Stimulated activated CD4-positive, alpha-beta T cell treated with anti-CD3 and anti-CD28 coated beads, Interleukin-2, amount 100 ng/mL, for 48 hours (primary cell): ENCODE measurements at places on chromosomes 12 and 14.

DNA sequence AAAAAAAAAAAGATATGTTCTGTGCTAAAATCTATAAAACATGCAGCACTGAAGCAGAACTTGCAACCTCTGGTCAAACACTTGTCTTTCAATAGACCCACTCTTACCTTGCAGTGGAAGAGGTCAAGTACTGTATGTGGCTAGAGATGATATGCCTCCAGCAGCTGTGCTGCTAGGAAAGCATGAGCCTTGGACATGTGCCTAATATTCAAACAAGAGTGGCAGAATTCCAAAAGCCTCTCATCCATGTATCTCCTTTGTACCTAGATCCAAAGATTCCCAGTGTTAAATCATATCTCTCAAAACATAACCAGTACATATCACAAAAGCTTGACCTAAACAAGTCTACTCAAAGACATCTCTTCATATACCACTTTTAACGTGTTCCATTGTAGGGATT lies 105.0 kb upstream of the CPNE8 start:
- no peak for DNase-seq

DNA sequence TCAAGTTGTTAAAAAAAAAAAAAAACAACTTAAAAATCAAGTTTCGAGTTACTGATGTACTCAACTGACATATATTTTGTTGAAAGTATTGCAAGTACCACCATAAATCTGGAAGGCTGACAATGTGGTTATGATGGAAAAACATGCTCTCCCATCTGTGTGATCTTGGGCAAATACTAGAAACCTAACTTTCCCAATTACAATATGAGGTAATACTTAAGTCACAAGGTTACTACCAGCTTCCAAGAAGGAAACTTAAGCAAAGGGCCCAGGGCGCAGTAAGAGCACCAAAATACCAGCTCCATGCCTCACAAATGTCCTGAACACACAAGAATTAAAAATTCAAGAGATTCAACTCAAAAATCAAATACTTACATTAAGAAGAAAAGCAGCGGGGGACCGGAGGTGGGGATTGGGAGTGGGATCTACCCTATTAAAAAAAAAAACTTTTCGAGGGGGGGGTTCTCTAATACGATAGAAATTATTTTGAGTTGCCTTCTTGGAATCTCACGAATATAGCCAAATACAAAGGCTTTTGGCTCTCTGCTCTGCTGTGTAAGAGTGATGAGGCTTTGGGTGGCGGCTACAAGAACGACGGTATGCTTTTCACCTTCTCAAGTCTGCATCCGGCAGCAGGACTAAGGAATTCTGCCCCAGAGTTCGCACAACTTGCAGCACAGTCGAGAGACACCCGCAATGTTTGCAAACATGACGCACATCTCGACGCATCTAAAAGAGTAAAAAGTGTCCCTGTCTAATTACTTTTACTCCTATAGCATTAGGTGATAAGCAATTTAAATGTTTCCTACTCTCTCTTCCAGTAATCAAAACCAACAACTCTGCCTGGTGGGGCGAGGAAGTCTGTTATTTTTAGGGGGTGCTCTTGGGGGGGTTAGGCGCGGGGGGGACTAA lies 1.1 kb downstream of the SAV1 start:
- no peak for DNase-seq

GRCh38 chr12:132052196-132052932 lies 91.8 kb downstream of the DDX51 start:
- DNase-seq, result no peak

DNA sequence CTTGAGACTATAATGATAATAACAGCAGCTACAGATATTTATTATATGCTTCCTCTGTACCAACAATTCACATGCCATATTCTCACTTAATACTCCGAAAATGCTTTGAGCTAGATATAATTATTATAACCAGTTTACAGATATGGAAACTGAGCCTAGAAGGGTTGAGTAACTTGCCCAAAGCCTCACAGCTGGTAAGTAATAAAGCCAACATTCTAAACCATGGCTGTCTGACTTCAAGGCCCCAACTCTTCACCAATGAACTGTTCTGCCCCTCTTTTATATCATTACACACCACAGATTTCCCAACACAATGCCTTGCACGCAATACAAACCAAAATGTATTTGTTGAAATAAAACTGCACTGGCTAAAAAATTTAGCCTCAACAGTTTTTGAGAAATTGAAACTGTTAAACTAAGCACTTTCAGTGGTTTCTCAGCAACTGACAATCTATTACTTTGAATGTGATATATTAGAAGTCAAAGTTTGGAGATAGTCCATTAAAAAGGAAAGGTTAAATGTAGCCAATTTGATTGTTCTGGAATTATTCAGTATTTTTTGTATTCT lies 222.5 kb upstream of the ARHGAP5 start:
- no peak for DNase-seq

DNA sequence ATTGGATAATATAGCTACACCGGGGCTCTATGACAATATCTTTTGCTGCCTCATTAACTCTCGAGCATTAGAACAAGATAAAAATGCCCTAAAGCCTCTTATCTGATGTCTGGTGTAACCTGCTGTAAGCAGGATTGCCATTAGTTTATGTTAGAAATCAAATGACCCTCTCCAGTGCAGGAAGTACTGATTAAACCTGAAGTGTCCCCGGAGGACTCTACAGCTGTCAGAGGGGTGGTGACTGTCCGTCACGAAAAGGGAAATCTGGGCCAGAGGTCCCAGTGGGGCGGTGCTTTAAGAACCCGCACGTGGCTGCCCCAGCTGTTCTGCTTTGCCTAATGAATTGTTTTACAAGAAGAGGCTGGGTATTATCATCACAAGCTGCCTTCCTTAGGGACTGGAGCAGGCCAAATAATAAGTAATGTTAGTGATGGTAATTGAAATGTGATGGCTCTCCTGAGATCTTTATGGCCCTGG lies 55.7 kb downstream of the LIN52 start:
- DNase-seq, result no peak
